Inflammatory macrophage (primary cell): ENCODE measurements at places on chromosomes 6 and 20.
A peak's percentile ranks its signal among the peaks of the same experiment; 100 is the strongest.

DNA sequence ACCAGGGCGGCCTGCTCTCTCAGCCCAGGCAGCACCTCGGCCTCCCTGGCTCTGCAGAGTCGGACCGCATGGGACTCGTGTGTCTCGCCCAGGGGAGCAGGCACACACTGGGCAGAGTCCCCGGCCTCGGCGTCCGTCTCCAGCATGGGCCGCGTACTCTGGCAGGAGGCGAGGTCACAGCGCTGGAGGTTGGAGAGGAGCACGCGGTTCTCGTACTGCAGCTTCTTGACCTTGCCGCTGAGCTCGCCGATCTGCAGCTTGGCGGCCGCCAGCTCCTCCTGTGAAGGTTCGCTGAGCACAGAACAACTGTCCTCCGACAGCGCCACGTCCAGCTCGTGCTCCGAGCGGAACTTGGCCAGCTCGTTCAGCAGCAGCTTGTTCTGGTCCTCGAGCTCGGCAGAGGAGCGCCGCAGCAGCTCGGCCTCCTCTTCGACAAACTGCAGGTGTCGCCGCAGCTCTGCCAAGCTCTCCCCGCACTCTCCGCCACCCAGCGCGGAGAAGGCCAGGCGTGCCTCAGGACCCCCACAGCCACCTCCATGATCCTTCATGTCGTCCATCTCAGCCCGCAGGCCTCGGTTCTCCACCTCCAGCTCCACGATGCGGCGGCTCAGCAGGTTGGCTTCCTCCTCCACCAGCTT is 42.0 kb upstream of the DSN1 start:
- DNase-seq, result no peak

DNA sequence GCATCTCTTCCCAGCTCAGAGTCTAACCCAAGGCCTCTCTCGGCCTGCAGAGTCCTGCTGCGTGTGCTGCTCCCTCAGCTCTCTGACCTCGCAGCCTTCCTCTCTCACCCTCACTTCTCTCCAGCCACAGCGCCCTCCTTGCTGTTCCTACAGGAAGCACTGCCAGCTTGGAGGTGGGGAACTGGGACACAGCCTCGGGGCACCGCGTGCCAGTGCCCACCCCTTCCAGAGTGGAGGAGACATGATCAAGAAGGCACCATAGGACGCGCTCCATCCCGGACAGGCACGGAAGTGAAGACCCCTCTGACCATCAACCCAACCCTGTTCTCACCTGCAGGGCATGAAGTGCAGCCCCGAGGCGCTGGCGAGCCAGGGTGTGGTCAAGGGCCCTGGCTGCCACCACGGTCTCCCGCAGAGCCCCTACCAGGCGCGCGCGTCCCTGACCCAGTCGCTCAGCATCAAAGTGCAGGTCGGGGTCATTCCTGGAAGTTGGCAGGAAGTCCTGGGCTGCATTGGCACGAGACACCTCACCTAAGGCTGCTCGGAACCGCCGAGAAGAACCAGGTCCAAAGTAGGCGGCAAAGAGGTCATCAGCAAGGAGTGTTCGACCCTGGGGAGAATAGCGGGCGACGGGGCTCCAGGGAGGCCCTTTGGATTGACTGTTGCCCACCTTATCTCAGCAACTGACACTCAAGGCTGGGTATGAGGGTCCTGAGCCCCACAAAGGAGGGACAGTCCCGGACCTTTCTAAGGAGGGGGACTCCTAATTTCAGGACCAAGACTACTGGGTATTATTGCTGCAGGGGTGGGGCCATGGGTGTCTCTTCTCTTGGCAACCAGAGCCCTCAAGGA is 1.3 kb downstream of the VWA7 start:
- DNase-seq, result no peak

- DNase-seq, result no peak
Observed at GRCh38 chr20:63369724-63370617, 8.8 kb upstream of the CHRNA4 start.

- no peak for DNase-seq
Observed at GRCh38 chr6:81806793-81807565, 54.5 kb upstream of the TENT5A start.

- DNase-seq, result no peak
Observed at GRCh38 chr6:108920751-108921150, 72.5 kb downstream of the ARMC2 start.

GRCh38 chr20:63602321-63602720 is 24.6 kb downstream of the GMEB2 start:
- DNase-seq, result no peak

- no peak for DNase-seq
Observed at GRCh38 chr20:53322651-53323050, 271.0 kb downstream of the ZNF217 start.

- no peak for DNase-seq
Observed at GRCh38 chr20:3084986-3085360, 449 bp upstream of the AVP start.

- no peak for DNase-seq
Observed at GRCh38 chr20:43917380-43917779, 2.7 kb downstream of the TOX2 start.

- no peak for DNase-seq
Observed at GRCh38 chr20:3670511-3670910, 7.3 kb upstream of the GFRA4 start.

- no peak for DNase-seq
Observed at GRCh38 chr20:14282140-14282539, 55.3 kb downstream of the FLRT3 start.

DNA sequence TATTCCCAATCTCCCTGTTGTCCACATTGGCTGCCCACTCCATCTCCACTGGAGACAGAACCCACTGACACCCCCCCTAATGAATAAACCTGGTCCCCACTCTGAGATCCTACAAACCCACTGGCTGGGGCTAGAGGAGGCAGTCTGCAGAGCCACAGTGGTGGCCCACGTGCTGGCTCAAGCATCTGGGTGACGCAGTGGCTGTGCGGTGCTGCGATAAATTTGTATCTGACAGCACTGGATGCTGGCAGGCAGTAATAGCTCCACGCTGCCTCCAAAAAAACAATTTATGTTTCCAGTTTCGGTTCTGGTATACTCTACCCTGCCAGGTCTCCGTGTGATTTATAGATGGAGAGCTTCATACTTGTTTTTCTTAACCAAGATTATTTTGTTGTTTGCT is 87.1 kb upstream of the SYNDIG1 start:
- no peak for DNase-seq

- DNase-seq, result no peak
Observed at GRCh38 chr6:156719395-156719719, 57.8 kb upstream of the ARID1B start.

DNA sequence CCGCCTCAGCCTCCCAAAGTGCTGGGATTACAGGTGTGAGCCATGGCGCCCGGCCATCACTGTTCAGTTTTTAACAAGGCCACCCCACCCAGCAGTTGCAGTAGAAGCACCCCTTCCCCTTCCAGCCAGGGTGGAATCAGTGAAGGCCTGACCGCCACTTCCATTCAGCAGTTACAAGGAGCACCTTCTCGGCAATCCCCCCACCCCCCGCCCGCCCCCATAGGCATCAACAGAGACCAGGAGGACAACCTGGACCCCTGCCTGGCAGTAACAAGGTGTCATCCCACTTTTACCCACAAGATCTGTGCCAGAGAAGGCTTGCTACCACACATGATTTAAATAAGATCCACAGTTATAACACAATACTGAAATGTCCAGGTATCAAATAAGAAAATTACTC is 23.1 kb downstream of the NCR2 start:
- DNase-seq, result no peak

- DNase-seq, result no peak
Observed at GRCh38 chr6:112305795-112306564, 41.1 kb upstream of the RFPL4B start.

- DNase-seq, result no peak
Observed at GRCh38 chr6:35757456-35758123, 18.8 kb upstream of the CLPSL2 start.

- DNase-seq, result peak; percentile 33
Observed at GRCh38 chr20:3311623-3312022, 72.6 kb upstream of the SLC4A11 start.

DNA sequence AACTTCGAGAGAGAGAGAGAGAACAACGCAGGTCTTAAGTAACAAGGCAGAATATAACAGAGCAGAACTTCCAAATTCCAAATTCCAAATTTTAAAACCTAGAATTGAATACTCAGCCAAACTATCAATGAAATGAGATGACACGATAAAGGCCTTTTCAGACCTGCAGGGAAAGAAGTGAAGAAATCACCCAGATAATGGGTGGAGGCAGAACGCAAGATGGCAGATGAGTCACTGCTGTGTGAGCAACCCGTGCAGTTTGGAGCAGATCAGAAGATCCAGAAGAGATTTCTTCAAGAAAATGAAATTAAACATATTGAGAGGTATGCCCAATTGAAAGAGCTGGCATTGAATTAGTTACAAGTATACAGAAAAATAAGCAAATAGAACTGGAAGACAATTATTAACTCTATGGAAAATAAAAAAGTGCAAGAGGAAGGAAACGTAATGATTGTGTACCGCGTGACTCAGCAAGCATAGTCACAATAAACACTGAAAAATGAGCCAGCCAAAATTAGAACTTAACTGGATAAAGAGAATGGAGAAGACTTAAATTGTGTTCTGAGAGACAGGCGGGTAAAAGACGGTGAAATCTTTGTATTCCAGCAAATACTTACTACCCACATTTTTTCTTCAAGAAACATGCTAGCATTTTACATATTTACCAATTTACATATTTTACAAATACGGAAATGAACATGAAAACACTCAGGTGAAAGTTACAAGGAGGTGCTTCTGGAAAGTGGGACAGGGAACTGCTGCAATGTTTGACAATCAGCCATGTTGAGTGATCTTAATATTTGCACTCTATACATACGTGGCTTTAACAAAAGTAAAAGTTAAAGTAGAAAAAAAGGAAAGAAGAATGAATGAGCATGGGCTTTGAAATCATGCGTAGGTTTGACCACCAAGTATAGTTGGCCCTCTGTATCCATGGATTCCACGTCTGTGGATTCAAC is 87.9 kb upstream of the CDYL start:
- peak; percentile 90 for DNase-seq

DNA sequence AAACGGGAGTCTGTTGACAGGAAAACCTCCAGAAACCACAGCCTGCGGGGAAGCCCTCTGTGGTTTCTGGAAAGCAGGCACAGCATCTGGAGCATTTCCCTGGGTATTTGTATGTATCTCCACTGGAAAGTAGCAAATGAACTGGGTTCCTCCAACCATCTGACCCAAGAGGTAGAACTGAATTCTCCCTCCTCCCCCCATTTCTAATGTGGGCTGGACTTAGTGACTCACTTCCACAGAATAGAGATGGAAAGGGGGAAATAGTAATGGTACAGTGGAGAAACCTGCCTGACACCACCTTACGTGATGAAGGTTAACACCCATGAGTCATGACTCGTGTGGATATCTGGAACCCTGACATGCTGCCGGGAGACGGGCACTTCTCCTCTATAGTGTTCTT is 51.9 kb upstream of the XRN2 start:
- DNase-seq, result no peak

- peak; percentile 75 for DNase-seq
Observed at GRCh38 chr20:35539756-35540212, 2.1 kb upstream of the ERGIC3 start.

DNA sequence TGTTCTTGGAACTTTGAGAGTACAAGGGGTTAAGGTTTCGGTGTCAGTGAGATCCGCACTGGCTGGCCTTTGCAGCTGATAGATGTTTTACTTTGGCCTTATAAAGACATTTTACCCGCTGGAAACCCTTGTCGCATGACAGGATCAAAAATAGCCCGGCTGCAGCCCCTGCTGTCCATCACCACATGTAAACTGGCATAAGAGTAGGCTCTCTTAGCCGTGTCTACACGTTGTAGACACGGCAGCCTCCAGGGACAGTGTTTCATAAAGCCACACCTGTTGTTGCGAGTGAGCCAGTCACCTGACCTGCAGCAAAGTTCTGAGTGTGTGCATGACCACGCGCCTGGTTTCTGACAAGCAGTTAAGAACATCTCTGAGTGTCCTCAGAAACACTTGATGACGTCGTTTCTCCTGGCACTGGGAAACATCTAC is 8.5 kb downstream of the RBM24 start:
- DNase-seq, result no peak

DNA sequence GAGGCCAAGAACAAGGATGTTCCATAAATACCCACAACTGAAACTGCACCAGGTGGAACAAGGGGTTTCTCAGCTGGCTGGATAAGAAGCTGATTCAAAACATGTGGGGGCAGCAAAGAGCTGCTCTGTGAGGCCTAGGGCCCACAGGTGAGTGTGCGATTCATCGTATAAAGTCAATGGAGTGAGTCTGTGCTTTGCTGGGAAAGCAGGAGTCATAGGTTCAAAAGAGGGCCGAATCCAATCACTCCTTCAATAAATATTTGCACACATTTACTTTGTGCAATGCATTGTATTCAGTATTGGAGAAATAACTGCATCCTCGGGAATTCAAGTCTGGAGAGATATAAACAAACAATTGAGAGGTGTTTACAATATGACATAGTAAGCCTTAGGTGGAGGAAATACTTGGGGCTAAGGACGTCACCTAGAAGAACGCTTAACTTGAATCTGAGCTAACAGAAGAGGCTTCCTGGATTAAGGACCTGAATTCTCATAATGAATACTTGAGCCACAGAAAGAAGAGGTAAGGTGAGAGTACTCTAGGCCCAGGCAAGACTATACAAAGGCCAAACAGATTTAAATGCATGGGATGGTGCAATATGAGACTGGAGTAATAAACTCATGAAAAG is 83.7 kb upstream of the TMEM30A start:
- DNase-seq, result no peak
